ENCODE measurements at places on chromosomes 7 and 10.

DNA sequence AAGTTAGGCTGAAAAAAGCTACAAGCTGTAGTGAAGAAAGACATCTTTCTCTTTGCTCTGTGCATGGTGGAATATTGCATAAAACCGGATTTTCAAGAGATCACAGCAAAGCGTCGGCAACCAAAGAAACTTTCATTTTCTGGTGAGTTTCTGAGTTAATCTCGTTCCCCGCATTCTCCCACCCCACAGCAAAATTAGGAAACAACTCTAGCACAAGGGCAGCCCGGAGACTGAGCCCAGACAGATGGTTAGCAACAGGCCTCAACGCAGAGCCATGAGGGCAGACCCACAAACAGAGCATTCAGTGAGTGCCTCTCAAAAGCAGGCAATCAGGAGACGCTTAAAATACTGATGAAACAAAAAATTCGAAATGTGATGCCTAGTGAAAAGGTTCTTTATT lies 396.1 kb upstream of the KLF6 start:
- no peak for DNase-seq

- DNase-seq: no peak
These were observed 185.1 kb upstream of the ADO start for GRCh38 chr10:62619413-62619738.

GRCh38 chr7:135993950-135994349 lies 16.8 kb upstream of the MTPN start:
- no peak for DNase-seq

- DNase-seq: no peak
These were observed 28.0 kb downstream of the PRSS2 start for GRCh38 chr7:142798451-142799436.

DNA sequence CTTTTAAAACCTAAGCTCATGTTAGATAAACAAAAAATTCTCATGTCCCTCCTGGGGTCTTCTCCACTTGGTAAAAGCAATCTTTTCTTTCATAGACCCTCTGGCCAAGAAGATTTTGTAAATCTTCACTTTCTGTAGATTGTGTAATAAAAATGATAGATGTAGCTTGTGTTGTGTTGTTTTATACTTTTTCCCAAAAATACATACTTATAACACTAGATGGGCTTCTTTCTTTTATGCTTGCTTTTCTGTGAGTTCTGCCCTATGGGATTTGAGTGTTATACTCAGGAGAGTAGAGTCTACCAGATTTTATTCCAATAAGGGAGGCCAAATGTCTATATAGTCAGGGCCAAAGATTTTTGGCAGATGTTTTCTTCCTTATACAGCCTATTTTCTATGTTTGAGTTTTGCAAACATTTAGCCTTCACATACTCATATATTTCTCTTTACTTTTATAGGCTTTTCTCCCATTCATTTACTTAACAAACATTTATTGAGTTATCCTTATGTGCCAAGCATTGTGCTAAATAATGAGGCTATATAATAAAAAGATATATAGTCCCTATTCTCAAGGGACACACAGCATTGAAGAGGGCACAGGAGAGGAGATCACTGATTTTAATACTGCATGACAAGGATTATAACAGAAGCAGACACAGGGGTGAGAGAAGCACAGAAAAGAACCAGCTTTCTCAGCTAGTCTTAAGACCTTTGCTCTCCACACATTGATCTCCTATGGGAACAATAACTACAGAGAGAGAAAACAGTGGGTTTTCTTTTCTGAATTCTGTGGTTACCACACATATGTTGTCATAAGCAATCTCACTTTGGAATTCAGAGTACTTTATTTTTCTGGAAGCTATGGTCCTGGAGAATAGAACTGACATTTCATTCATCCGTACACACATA lies 58.0 kb upstream of the PNLIP start:
- DNase-seq: no peak

- DNase-seq: peak; percentile 53
These were observed 158.8 kb downstream of the SH3PXD2A start for GRCh38 chr10:103696411-103697145.

GRCh38 chr7:107944411-107945169 lies 53.6 kb downstream of the DLD start:
- no peak for DNase-seq

DNA sequence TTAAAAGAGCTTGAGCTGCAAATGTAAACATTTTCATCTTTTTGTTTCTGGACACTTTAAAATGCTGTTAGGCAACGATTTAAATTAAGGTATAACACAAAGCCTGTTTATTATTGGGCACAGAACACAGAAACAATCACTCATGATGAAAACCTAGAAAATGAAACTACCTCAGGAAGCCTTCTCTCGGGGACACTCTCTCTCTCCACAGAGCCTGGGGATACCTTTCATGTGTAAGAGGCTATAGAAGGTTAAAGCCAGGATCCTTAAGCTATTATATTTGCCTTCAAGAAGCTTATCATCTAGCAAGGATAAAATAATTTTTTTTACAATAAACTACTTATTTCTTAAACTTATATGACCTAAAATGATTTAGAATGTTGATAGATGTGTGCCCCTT lies 194.1 kb downstream of the SKAP2 start:
- DNase-seq: no peak

- no peak for DNase-seq
These were observed 23.3 kb downstream of the LRRC20 start for GRCh38 chr10:70359017-70359550.

- no peak for DNase-seq
These were observed 112.2 kb downstream of the PTPN20 start for GRCh38 chr10:47023237-47024045.

DNA sequence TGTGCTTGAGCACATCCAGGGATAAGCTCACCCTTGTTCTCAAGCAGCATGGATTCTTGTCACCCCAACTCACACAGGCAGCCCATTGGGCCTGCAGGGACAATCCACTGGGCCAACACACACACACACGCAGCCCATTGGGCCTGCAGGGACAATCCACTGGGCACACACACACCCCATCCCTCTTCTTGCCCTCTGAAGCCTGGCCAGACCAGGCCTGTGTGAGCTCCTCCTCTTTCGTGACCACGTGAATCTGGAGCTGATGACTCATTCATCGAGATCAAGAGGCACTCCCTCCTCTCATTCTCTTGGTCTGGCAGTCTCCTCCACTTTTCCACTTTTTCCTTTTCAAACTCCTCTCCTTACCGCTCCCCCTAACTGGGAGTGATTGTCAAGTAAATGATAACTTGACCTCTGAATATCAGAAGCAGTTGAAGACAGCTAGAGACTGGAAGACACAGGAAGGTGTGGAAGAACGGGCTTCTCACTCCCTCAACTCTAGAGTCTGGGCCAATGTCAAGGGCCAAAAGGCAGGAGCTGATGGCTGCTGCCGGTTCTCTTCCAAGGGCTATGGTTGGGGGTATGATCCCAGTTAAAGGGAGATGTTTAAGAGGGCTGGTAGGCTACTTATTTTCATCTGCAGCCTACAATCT lies 89.7 kb downstream of the HIPK2 start:
- DNase-seq: no peak

GRCh38 chr7:29598613-29599012 lies 35.0 kb downstream of the PRR15 start:
- DNase-seq: no peak

DNA sequence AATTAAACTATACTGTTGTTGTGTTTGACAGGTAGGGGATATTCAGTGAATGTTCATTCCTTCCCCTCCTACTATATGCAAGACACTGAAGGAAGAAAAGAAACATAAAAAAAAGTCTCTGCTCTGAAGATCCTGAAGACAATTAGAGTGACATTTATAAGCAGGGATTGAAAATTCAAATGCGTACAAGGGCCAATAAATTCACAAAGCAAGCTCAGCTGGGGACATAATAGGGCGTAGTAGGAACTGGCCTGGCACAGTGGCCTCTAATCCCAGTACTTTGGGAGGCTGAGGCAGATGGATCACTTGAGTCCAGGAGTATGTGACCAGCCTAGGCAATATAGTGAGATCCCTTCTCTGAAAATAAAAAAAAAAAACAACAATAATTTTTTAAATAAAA lies 104.9 kb upstream of the KMT2E start:
- no peak for DNase-seq

DNA sequence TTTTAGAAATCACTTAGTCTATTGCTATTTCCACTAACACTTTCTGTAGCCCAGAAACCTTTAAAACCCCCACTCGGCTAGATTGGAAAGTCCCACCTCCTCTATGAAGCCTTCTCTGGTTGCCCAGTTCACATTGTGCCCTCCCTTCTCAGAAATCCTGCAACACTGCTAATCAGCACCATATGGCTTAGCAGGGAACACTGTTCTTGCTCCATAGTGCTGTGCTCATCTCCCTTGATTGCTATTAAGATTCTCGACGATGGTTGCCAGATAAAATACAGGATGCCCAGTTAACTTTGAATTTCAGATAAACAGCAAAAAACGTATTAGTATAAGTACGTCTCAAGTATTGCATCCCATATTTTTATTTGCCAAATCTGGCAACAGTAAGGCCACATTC lies 40.1 kb upstream of the XPNPEP1 start:
- DNase-seq: no peak

DNA sequence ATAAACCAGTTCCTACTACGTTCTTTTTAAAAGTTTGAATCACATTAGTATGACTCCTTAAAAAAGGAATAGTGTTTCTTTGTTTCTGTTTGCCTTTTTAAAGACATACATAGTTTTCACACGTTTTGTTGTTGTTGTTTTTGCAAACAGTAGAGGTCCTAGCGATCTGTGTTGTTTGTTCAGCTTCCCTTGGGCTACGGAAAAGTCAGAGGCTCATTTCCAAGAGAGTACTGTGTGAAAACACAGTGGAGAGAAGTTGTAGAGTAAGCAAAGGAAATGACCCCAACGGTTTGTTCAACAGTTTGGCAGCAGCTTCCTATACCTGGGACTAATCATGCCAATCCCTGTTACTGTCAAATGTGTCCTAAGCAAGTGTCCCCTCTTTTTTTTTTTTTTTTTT lies 87.1 kb upstream of the STEAP1 start:
- no peak for DNase-seq

Data from stimulated activated CD8-positive, alpha-beta memory T cell treated with anti-CD3 and anti-CD28 coated beads, Interleukin-4, amount 100 ng/mL, for 24 hours (primary cell).